ENCODE measurements at places on chromosomes 11 and 22. TPM values are rescaled to one million over a fixed set of nuclear protein-coding genes. Genes with fewer than 3 reads are reported as not detected.

DNA sequence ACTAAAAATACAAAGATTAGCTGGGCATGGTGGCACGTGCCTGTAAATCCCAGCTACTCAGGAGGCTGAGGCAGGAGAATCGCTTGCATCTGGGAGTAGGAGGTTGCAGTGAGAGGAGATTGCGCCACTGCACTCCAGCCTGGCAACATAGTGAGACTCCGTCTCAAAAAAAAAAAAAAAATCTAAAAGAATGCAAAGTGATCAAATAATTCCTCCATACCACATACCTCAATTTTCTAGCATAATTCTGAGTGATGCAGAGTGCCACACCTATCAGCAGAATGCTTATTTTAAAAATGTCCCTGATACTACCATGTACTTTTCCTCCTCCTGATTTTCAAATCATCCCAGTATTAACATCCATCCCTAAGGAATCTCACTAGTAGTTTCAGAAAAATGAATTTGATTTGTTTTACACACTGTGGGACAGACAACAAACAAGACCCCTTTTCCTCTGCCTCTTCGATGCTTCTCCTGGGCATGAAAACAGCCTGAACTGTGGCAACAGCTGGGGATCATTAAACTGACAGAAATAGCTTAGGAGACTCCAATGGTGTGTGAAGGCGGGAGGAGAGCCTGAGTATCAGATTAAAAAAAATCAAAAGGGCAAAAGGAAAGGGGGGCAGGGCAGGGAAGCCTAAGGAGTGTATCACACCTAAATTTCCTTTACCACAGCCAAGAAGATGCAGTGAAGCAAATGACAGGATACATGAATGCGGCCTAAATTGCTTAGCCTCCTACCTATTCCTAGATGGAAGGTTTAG, 114.7 kb downstream of the SGSM3 start:
- no peak for DNase-seq

DNA sequence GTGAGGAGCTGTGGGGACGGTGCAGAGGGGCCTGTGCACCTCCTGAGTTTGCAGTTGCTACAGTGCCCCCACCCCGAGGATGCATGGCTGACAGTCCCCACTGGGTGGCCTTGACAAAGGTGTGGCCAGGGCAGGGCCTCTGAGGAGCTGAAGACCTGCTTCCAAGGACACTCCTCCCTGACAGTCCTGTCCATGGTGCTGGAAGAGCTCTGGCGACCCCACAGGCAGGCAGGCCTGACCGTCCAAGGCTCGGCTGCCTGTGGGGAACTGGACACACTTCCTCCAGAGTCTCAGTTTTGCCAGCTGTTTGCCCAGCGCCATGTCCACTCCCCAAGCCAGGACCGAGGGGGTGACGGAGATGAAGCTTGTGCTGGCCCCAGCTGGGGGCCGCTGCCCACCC, 32.7 kb downstream of the BRSK2 start:
- no peak for DNase-seq

SCGB1C1 gene
- total RNA-seq: not detected

- DNase-seq: no peak
These were observed 25.8 kb downstream of the MRGPRD start for GRCh38 chr11:68954836-68955606.

GRCh38 chr11:108654994-108655631, 9.8 kb upstream of the DDX10 start:
- peak; percentile 82 for DNase-seq

- DNase-seq: no peak
These were observed 194.3 kb upstream of the CTSC start for GRCh38 chr11:88531831-88532230.

GRCh38 chr11:55324500-55324899, 18.5 kb upstream of the OR4A16 start:
- no peak for DNase-seq

DNA sequence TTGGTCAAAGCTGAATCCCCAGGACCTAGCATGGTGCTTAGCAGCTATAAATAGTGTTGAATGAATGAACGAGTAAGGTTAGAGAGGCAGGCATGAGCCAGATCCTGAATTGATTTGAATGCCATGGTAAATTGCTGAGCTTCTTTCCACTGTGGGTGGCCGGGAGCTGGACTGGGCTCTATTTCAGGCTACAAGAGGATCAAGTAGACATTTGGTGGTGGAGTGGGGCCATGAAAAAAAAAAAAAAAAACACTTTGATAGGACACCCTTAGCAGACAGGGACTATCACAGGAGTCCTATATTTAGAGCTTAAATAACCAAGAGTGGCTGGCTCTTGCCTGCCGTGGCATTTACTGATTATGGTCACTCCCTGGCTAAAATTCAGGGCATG, 77.6 kb downstream of the MIAT start:
- no peak for DNase-seq

NRXN2 gene
- total RNA-seq: not detected

- no peak for DNase-seq
These were observed 36.8 kb upstream of the TP53I11 start for GRCh38 chr11:44987506-44987905.

GRCh38 chr22:43389227-43389836, 22.5 kb upstream of the MPPED1 start:
- no peak for DNase-seq

- no peak for DNase-seq
These were observed 20.6 kb downstream of the STARD10 start for GRCh38 chr11:72773291-72773690.

GRCh38 chr11:2355000-2355644, 22.0 kb upstream of the CD81 start:
- no peak for DNase-seq

DNA sequence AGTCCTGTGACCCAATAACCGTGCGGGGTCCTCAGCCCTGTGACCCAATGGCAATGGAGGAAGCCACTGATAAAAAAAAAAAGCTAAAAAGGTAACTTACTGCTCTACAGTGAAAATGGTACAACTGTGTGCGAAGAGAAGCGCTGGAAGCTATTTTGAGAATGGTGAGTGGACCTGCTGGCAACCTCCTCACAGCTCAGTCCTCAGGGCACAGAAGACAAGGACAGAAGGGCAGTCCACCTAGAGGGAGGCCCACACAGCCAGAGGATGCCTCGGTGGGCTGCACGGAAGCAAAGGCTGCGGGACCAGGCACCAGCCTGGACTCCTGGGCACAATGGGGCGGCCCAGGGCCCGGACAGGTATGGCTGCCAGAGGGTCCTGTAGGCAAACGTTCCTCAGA, 35.6 kb downstream of the BRD1 start:
- no peak for DNase-seq

TRPM5 gene
- not detected for total RNA-seq

ZDHHC5 gene
- 80.9 TPM for total RNA-seq

Data from activated CD4-positive, alpha-beta T cell treated with anti-CD3 and anti-CD28 coated beads, Interleukin-2, amount 10 ng/mL, durations not matched to agents 24 days and 14 days (primary cell).